WTC11 (cell line): ENCODE measurements at places on chromosomes 16 and 17. TPM values are rescaled to one million over a fixed set of nuclear protein-coding genes. Genes with fewer than 3 reads are reported as not detected.
A peak's percentile ranks its signal among the peaks of the same experiment; 100 is the strongest.

DNA sequence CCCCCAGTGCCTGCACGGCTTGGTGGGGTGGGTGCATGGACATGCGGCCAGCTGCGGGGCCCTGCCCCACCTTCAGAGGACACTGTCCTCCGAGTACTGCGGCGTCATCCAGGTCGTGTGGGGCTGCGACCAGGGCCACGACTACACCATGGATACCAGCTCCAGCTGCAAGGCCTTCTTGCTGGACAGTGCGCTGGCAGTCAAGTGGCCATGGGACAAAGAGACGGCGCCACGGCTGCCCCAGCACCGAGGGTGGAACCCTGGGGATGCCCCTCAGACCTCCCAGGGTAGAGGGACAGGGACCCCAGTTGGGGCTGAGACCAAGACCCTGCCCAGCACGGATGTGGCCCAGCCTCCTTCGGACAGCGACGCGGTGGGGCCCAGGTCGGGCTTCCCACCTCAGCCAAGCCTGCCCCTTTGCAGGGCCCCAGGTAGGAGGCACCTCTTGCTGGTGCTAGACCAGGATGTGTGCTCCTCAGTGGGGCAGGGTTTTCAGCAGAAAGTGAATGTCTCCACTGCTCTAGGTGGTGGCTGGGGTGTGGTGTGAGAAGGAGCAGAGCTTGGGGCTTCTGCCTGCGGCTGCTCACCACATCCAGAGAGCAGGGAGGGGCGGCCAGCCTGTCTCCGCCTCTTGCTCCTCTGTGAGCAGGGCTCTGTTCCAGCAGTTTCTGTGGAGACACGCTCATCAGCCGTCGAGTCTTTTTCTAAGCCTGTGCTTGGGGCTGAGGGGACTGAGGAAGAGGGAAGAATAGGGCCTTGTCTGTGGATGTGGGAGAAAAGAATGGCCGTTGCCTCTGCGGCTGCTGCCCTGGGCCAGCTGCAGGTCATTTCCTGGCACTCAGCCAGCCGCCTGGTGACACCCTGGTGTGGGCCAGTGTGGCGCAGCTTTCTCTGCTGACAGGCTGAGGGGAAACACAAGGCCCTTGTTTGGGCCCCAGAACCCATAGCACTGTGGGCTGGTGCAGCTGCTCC lies 2.2 kb downstream of the ZNF276 start:
- peaks cover 17% of the 10 kb centered on the region for H3K4me1 ChIP-seq
- no peak overlapping the region for H3K27ac ChIP-seq
- H3K27me3 ChIP-seq: peaks cover 41% of the 10 kb centered on the region
- peaks cover 14% of the 10 kb centered on the region for H3K36me3 ChIP-seq
- H3K4me3 ChIP-seq: peak overlapping the region; percentile 64; the same call in 1 of the 2 replicates

The KRTAP4-6 gene
- total RNA-seq: not detected in 3 replicates

The CLDN9 gene
- 0.87 to 1.1 TPM (median 0.92 TPM) in 3 replicates for total RNA-seq

The EMP2 gene
- total RNA-seq: 15.2 to 16.7 TPM (median 16.4 TPM) in 3 replicates

The FGF11 gene
- total RNA-seq: 19.8 to 29.1 TPM (median 28.0 TPM) in 3 replicates

GRCh38 chr16:2686912-2687507 lies 4.7 kb downstream of the KCTD5 start:
- peaks cover 7% of the 10 kb centered on the region for H3K4me1 ChIP-seq
- H3K4me3 ChIP-seq: no peak overlapping the region
- H3K27ac ChIP-seq: peak overlapping the region; percentile 32; the same call in 1 of the 2 replicates
- peaks cover 2% of the 10 kb centered on the region; the same call in 1 of the 2 replicates for H3K36me3 ChIP-seq
- no peak for DNase-seq

DNA sequence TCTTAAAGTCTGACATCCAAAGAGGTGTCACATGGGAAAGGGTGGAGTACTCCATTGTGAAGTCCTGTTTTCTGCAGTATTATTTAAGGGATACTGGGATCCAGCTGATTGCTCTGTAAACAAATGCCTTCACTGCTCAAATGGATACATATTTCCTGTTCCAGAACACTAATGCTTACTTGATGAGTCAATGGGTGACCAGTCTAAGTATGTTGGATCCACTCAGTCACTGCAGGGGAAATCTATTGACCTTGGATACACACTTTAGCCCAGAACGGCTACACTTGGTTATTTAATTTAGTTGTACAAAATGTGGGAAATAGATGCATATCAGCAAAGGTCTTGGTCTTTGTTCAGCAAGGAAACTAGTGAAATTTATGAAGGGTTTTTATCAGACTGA lies 261.4 kb downstream of the MAP2K4 start:
- no peak for DNase-seq
- H3K4me3 ChIP-seq: no peak overlapping the region
- H3K27me3 ChIP-seq: no peaks in the 10 kb centered on the region; the same call in 1 of the 2 replicates
- no peaks in the 10 kb centered on the region for H3K36me3 ChIP-seq

GRCh38 chr17:60386147-60387058 lies 5.5 kb downstream of the USP32 start:
- H3K4me1 ChIP-seq: peaks cover 84% of the 10 kb centered on the region
- no peak for DNase-seq
- peak overlapping the region; percentile 99 for H3K27ac ChIP-seq
- H3K27me3 ChIP-seq: no peaks in the 10 kb centered on the region

DNA sequence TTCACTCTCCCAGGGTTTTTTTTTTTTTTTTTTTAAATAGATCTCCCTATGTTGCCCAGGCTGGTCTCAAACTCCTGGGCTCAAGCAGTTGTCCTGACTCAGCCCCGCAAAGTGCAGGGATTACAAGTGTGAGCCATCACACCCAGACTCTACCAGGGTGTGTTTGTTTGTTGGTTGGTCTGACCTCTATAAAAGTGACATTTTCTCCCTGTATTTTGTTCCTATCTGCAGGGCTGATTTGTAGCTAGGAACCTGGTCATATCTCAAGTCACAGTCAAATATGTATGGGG lies 46.3 kb upstream of the B4GALNT2 start:
- no peaks in the 10 kb centered on the region for H3K36me3 ChIP-seq
- no peak overlapping the region for H3K4me3 ChIP-seq
- H3K27ac ChIP-seq: no peak overlapping the region
- peaks cover 17% of the 10 kb centered on the region for H3K4me1 ChIP-seq
- no peaks in the 10 kb centered on the region for H3K27me3 ChIP-seq

The TNK1 gene
- 9.3 to 11.8 TPM (median 10.7 TPM) in 3 replicates for total RNA-seq

- no peak for DNase-seq
- no peaks in the 10 kb centered on the region for H3K4me1 ChIP-seq
- H3K36me3 ChIP-seq: peaks cover 42% of the 10 kb centered on the region
- no peak overlapping the region for H3K27ac ChIP-seq
- H3K27me3 ChIP-seq: no peaks in the 10 kb centered on the region
Measured at GRCh38 chr17:52470553-52470952, 312.0 kb upstream of the CA10 start.

The CA10 gene
- total RNA-seq: 0.32 to 0.90 TPM (median 0.87 TPM) in 3 replicates

DNA sequence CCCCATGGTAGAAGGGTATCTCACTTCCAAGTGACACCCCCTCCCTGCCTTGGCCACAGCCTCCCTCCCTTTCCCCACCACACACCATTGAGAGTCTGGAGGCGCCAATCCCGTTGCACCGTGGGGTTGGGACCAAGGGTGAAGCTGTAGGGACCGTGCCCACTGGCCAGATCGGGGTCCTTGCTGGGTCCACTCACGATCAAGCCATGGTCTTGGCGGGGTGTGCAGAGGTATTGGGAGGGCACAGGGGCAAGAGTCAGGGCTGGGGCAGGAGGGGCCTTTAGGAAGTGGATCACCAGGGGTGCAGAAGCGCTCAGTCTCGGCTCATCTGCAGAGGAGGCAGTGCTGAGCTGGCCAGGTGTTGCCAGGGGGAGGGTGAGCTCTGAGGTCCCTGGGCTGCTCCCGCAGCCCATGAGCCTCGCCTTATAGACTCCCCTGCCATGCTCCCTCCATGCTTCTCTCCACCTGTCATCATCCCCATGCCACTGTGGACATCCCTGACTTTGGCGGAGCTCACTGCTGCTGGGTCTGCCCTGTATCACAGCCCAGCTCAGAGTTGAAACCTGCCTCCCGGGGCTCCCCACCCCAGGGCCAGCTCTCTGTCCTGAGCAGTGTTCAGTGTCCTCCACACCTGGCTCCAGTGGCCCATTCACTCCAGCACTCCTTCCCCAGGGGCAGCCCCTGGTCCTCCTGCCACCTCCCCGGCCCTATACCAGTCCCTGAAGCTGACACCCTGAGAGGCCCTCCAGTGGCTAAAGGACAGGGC lies 8.3 kb downstream of the CDH16 start:
- no peaks in the 10 kb centered on the region for H3K36me3 ChIP-seq
- peaks cover 5% of the 10 kb centered on the region; the same call in 1 of the 2 replicates for H3K4me1 ChIP-seq
- no peak overlapping the region for H3K4me3 ChIP-seq
- no peak overlapping the region for H3K27ac ChIP-seq

DNA sequence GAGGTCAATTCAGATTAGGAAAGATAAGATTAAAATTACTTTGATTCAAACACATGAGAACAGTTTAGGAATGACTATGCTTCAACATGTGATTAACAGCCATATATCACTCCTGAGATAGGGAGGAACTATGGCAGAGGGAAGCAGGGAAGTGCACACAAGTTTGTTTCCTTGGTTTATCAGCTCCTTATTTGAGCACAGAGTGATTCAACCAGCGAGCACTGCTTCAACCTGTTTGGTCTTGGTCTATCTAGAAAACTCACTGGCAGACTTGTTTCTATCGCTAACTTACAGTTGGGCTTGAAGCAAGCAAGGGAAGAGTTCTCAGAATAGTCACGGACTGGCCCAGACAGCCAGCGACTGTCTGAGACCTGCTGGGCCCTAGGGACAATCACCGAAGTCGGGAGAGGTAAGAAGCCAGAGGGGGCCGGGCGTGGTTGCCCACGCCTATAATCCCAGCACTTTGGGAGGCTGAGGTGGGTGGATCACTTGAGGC lies 23.5 kb downstream of the TUBG1 start:
- no peaks in the 10 kb centered on the region for H3K4me1 ChIP-seq
- H3K4me3 ChIP-seq: no peak overlapping the region
- no peak for DNase-seq
- H3K27me3 ChIP-seq: peaks cover 3% of the 10 kb centered on the region; the same call in 1 of the 2 replicates
- H3K27ac ChIP-seq: no peak overlapping the region

The HSD3B7 gene
- total RNA-seq: 4.1 to 4.5 TPM (median 4.5 TPM) in 3 replicates

The KRTAP2-3 gene
- not detected in 3 replicates for total RNA-seq

GRCh38 chr16:11056993-11057649 lies 112.8 kb downstream of the CLEC16A start:
- no peaks in the 10 kb centered on the region for H3K4me1 ChIP-seq
- no peak overlapping the region for H3K4me3 ChIP-seq
- H3K27me3 ChIP-seq: no peaks in the 10 kb centered on the region
- H3K27ac ChIP-seq: 0 out of 2 replicates have a peak overlapping the region, but pooled peaks have one; percentile 46
- H3K36me3 ChIP-seq: no peaks in the 10 kb centered on the region

DNA sequence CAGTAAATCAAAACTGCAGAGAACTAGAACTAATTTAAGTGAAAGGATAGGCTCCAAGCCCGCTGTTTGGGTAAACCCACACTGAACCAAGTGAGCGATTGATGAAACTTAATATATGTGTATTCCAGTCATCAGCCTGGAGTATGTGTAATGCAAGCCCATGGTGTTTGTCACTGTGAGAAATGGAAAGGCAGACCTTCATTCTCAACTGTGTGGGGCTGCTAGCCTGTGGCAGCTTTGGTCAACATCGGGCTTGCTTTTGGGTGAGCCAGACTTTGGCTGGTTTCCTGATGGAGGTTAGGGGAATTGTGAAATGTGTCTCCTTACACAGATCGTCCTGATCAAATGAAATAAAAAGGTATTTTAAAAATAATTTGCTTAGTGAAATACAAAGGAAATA lies 279.9 kb downstream of the IRX3 start:
- H3K36me3 ChIP-seq: peaks cover 1% of the 10 kb centered on the region; the same call in 1 of the 2 replicates
- H3K27ac ChIP-seq: no peak overlapping the region
- no peaks in the 10 kb centered on the region for H3K4me1 ChIP-seq
- H3K4me3 ChIP-seq: no peak overlapping the region

The CCL15 gene
- total RNA-seq: not detected in 3 replicates

GRCh38 chr16:56713794-56714193 lies 16.1 kb upstream of the NUP93 start:
- peaks cover 8% of the 10 kb centered on the region for H3K4me1 ChIP-seq
- peaks cover 15% of the 10 kb centered on the region; the same call in 1 of the 2 replicates for H3K27me3 ChIP-seq
- H3K36me3 ChIP-seq: no peaks in the 10 kb centered on the region
- no peak overlapping the region for H3K4me3 ChIP-seq
- H3K27ac ChIP-seq: no peak overlapping the region

DNA sequence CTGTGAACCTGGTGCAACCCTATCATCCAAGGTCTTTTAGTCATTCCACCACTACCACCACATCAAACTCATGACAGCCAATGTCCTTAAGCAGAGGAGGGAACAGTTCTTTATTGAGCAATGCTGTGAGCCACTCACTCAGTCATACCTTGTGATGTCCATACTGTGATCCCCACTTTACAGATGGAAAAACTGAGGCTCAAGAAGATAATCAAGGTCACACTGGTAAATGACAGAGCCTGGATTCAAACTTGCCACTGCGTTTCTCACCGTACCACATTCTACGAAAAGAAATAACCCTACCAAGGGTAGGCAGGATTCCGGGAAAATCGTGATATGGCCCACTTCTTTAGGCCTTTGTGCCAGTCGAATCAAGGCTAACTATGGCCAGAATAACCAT lies 172.6 kb downstream of the CCT6B start:
- H3K36me3 ChIP-seq: no peaks in the 10 kb centered on the region
- H3K27me3 ChIP-seq: peaks cover 43% of the 10 kb centered on the region
- no peak for DNase-seq
- H3K27ac ChIP-seq: no peak overlapping the region

The GPR139 gene
- total RNA-seq: 0.48 to 0.55 TPM (median 0.55 TPM) in 3 replicates

DNA sequence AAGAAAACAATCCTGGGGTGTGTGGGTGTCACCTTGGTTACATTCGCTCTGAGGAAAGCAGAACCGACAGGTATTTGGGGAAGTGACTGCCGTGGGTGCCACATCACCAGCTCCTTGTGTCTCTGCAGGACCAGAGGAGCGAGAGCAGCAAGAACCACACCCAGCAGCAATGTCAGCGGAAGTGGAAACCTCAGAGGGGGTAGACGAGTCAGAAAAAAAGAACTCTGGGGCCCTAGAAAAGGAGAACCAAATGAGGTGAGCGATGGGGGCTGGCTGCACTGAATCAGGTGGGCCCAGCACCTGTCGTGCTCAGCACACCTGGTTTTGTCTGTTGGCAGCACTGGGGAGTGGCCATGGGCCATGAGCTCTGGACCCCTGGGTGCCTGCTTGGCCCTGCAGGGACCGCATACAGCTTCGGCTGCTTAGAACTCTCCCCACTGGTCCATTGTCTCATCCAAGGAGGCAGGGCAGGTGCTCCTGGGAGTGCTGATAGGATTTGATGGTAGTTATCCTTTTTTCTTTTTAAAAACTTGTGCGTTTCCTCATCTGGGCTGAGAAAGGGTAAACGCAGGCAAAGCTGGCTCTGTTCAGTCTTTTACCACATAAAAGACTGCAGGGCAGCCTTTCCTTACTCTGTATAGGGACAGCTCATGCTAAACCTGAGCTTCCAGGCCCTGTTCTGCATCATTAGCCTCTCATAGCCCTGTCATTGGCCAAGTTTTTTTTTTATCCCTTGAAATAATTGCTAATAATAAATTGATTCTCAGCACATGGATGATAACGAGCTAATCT lies 29.4 kb downstream of the HMOX2 start:
- H3K4me1 ChIP-seq: peaks cover 12% of the 10 kb centered on the region
- no peak overlapping the region for H3K4me3 ChIP-seq
- no peaks in the 10 kb centered on the region; the same call in 1 of the 2 replicates for H3K27me3 ChIP-seq
- DNase-seq: no peak
- H3K27ac ChIP-seq: no peak overlapping the region

The CCL5 gene
- total RNA-seq: 0.17 to 0.37 TPM (median 0.27 TPM) in 3 replicates

The FBXO39 gene
- total RNA-seq: not detected in 3 replicates
